Stimulated activated CD4-positive, alpha-beta T cell treated with anti-CD3 and anti-CD28 coated beads, Interleukin-1b, Interleukin-23, amount 100 ng/mL, for 1 hour (primary cell): ENCODE measurements at places on chromosomes 3 and 15.

- DNase-seq = no peak
Measured at GRCh38 chr3:243356-243725, 46.8 kb downstream of the CHL1 start.

GRCh38 chr3:2910997-2911396 is 199.2 kb downstream of the IL5RA start:
- no peak for DNase-seq

- DNase-seq = no peak
Measured at GRCh38 chr3:49377483-49377882, 19.3 kb upstream of the GPX1 start.

- DNase-seq = no peak
Measured at GRCh38 chr15:93882779-93883178, 348.6 kb upstream of the MCTP2 start.

DNA sequence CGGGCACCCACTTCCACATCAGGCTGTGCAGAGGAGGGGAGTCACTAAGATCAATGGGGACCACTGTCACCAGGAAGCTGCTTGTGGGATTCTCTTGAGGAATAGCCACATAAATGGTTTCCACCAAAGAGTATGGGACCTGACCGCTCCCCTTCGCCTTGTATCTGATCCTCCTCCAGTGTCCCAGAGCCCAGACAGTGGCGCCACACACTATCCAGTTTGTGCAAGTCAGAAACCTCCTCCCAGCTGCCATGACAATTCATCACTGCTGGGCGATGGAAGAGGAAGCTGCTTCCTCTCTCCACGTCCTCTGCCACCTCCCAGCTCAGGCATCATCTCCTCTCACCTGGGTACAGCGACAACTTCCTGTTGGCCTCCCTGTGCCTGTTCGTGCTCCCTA is 147.5 kb downstream of the ALDH1A2 start:
- DNase-seq = no peak

DNA sequence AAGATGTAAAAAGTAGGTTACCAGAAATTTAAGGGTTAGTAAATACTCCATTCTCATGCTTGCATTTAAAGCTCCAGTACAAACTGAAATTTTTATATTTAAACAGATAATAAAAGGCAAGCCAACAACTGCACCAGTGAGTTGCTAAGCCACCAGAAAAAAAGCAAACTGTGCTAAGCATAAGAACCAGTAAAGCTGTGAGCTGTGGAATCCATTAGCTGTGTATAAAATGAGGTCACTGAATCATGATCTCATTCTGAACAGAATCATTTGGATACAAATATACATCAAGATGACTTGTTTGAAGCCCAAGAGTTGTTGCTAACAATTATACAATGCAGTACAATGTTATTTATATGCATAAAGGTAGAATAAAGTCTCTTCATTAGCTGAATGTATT is 1312.2 kb downstream of the SI start:
- DNase-seq = no peak

GRCh38 chr3:51692980-51693395 is 13.9 kb upstream of the GRM2 start:
- DNase-seq = no peak

GRCh38 chr3:165128544-165128943 is 50.2 kb upstream of the SI start:
- DNase-seq = no peak

DNA sequence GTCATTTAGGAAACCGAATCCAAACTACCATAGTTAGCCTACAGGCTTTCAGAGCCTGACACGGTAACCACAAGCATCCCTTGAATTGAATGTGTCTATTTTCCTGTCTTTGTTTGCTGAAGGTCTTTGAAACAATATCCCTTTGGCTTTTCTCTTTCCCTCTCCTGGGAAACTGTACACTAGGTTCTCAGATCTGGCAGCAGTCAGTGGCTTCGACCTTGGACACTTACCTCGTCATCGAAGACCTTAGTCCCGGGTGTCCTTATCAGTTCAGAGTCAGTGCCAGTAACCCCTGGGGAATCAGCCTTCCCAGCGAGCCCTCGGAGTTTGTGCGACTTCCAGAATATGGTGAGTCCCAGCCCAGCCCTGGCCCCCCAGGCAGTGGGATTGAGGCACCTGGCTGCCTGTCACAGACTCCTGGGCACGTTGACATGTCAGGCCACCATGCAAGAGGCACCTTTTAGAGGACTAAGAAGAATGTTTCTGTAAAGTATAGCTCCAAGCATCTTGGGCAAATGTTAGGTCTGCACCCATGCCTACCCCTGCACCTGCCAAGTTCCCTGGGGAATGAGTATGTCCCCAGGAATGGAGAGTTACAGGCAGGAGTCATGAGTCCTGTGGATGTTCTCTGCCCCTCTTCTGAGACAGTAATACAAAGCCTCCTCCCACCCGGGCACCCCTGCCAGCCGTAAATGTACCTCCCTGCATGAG is 30.4 kb upstream of the UMPS start:
- DNase-seq = no peak

- no peak for DNase-seq
Measured at GRCh38 chr3:154976072-154976983, 103.8 kb upstream of the MME start.

DNA sequence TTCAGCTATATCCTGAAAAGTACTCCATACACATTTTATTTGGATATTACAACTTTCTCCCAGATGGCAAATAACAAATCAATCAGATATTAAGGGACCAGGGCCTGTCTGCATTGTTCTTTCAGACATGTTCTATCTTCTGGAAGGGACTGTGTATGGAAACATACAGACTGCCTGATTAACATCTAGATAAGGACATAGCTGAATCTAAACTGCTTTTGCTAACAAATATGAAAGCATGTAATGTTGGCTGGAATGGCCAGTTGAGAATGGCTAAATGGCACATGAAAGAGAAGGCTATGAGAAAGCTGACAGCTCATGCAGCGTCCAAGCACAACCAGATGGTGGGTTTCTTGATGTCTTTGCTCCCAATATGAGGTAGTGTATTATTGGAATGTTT is 149.4 kb downstream of the CFAP20DC start:
- no peak for DNase-seq

- no peak for DNase-seq
Measured at GRCh38 chr3:55500555-55501330, 13.6 kb upstream of the WNT5A start.

DNA sequence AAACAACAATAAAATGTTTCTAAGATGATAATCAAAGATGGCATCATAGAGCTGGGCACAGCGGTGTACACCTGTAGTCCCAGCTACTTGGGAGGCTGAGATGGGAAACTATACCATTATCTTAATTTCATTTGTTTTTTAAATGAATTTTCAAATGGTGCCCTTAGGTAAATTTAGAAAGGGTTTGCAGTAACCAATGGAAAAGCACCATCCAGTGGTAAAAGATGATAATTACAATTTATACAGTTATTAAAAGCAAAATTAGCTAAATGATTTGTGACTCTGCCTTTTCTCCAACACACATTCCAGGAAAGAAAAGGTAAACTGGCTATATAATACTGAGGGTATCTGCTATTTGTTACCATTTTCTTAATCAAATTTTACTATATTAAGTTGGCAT is 14.4 kb upstream of the ANKRD28 start:
- DNase-seq = no peak

DNA sequence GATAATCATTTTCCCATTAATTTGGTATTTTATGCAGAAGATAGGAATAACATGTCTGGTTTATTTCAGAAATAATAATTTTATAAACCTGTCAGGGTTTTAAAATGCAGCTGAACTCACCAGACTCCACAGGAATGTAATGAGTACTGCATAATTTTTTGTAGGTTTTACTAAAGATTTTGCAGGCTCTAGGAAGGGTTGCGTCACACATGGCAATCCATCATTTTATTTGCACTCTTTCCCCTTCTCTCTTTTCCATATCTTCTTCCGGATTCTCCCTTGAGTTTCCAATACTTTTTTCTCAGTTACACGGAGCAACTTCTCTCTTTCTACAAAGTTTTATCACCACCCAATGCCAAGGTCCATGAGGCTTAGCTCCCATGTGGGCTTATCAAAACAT is 234.7 kb downstream of the NFKBIZ start:
- no peak for DNase-seq

DNA sequence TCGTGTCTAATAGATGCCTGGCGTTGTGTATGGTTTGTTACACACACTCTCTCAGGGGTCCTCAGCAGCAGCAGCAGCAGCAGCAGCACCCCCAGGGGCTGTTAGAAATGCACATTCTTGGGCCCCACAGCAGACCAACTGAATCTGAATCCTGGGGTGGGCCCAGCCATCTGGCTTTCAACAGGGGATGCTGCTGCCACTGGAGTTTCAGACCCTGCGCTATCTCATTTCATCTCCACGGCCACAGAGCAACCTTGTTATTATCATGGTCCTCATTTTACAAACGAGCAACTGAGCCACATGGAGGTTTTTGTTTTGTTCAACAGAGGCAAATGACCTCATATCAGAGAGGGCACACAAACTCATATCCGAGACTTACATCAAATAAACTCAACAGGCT is 47.7 kb downstream of the MGLL start:
- DNase-seq = no peak

DNA sequence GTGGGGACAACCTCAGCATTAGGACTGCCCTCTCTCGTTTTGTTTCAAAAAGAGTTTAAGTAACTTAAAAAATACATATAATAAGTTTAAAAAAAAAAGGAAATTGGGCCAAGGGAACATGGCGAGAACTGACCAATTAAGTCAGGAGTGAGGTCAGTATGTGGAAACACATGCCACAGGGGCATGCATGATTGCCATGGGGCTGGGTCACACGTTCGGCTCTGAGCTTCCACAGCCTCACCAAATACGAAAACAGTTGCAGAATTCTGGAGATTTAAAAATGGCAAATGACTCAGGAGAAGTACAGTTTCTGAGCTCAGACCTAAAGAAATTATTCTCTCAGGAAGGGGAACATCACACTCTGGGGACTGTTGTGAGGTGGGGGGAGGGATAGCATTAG is 24.1 kb downstream of the PDE8A start:
- DNase-seq = no peak

DNA sequence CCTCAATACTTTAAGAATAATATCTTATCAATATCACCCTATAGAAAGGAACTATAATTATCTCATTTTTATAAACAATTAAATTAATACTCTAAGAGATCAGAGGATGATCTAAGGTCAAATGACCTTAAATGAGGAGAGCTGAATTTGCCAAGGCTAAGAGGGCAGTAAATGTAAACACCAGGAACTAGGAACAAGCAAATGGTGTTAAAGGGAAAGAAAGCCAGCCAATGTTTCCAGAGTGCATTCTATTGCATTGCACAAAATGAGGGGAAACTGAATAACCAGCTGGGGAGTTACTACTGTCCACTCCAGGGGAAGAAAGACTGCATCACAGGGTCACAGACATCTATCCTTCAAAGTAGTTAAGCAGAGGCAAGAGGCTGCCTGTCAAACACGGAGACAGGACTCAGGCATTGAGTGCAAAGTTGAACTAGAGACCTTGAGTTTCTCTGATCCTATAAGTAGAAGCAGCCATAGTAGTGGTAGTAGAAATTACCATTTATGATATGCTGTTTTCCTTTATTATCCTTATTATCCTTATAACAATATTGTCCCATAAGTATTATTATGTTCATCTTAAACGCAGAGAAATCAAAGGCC is 466.4 kb downstream of the MAGI1 start:
- DNase-seq = no peak

- no peak for DNase-seq
Measured at GRCh38 chr3:8713901-8714759, 19.5 kb upstream of the CAV3 start.

- DNase-seq = no peak
Measured at GRCh38 chr15:85137489-85138168, 156.0 kb downstream of the PDE8A start.

GRCh38 chr3:113714702-113715101 is 18.3 kb upstream of the USF3 start:
- no peak for DNase-seq

GRCh38 chr3:70618151-70618550 is 305.7 kb upstream of the MDFIC2 start:
- no peak for DNase-seq

DNA sequence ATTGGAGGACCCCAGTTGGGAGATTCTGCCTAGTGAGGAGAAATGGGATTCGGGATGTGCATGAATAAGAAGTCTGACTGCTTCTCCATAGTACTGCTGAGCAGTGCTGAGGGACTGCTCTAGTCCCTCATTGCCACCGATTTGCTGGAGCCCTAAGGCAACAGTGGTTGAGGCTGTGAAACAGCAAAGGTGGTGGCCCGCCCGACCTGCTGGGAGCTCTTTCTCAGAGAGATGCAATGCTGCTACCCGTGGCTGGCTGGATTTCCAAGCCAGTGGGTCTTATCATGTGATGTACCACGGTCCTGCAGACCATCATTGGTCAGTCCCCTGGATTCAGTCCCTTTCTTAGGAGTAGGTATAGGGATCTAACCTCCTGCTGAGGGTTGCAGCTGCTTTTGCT is 42.6 kb upstream of the GCSAM start:
- no peak for DNase-seq

- no peak for DNase-seq
Measured at GRCh38 chr3:117553461-117553860, 843.9 kb downstream of the TUSC7 start.

DNA sequence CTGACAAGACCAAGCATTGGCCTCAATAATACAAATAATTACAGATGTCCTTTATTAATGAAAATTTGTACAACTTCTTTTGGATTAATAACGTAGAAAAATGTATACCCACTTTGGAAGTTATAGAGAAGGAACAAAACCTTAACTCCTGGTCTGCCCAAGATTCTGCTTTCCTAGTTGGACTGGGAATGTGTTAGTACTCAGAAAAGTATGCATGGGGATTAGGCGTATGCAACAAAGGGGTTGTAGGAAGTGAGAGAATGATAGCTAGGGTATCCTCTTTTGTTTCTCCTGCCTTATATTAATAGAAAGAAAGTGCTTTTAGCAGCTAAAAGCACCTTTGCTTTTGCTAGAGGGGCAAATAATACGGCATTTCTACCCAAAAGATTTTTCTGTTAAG is 116.2 kb upstream of the LRRFIP2 start:
- no peak for DNase-seq

GRCh38 chr3:30649572-30650318 is 43.3 kb downstream of the TGFBR2 start:
- no peak for DNase-seq

GRCh38 chr15:52068004-52068615 is 44.5 kb downstream of the BCL2L10 start:
- no peak for DNase-seq

DNA sequence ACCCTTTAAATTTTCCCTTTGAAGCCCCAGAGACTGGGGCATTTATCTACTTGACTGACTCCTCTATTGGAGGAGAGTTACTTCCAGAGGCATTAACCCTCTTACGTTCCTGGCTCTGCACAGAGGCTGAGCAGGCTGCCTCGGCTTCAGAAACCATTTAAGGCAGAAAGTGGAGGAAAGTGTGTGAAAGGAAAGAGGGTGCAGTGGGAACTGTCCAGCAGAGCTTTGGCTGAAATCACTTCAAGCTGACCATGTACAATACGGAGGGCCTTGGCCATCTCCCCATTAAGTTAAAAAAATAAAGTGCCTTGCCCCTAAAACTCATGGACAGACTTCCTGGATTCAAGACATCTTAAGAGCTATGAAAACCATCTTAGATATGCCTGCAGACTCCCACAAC is 238.7 kb downstream of the SV2B start:
- no peak for DNase-seq

- DNase-seq = no peak
Measured at GRCh38 chr3:187456250-187456649, 88.1 kb downstream of the RTP4 start.
